ENCODE measurements at places on chromosomes 11 and 22.

DNA sequence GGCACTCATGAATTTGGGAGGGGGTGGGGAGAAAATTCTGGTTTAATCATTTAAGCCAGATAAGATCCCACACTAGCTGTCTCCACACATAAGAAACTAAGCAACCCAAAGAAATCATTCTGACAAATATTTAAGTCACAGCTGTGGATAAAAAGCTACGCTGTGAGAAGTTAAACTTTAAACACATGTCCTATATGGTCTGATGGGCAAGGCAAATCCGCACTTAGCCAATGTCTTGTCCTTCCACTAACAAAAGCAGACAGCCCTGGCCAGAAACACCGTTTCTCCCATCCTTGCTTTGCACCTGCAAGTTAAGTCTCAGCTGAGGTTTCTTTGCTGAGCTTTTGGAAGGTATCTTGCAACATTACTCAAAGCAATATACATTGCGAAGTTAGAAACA lies 68.0 kb downstream of the ETS1 start:
- DNase-seq: no peak

- no peak for DNase-seq
Measured at GRCh38 chr22:28819253-28820096, 19.1 kb upstream of the XBP1 start.

GRCh38 chr22:20637750-20638506 lies 130.5 kb downstream of the MED15 start:
- no peak for DNase-seq

DNA sequence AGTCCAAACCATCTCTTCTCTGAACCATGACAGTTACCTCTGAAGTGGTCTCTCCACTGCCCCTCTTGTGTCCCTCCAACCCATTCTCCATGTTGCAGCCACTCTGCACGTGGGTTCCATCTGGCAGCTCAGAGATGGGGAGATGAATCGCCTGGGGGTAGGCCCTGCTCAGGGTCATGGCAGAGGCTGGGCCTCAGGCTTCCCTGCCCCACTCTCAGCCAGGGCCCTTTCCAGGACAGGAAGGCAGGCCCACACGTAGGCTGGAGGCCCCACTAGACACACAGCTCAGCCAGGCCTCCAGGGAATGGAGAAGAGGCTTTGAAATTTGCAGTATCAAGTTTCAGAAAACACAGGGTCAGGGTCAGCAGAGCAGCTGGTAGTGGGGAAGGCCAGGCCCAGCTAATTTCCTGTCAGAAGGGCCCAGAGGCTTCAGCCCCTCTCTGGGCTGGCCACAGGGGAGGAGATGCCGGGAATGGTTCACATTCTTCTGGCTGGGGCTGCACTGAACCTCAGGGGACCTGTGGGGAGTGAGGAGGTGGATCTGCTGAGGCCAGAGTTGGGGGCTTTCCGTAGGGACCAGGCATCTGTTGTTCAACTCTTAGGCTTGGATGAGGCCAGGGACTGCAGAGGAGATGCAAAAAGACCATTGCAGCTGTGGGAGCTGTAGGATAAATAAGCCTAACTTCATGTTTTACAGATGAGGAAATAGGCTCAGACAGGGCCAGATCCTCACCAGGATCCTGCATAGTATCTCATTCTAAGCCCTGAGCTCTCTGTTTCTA lies 101.6 kb downstream of the SWAP70 start:
- DNase-seq: peak; percentile 95

DNA sequence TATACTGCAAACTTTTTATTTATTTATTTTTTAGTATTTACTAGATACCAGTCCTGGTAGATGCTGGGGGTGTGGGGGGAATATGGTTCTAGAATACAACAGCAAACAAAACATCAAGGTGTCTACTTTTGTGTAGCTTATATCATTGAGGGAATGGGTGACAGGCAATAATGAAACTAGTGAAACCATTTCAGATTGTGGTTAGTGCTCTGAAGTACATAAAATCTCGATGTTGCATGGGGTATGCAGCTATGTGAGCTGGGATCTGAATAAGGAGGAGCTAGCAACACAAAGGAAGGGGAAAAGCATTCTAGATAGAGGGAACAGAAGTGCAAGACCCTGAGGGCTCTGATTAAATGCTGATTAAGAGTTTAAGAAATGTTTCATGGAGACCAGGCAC lies 103.5 kb downstream of the WT1 start:
- no peak for DNase-seq

GRCh38 chr11:28674433-28675103 lies 566.4 kb downstream of the METTL15 start:
- peak; percentile 58 for DNase-seq
